ENCODE measurements at places on chromosomes 3 and 15.

- no peak for DNase-seq
Measured at GRCh38 chr3:184610245-184610871, 48.8 kb downstream of the EPHB3 start.

DNA sequence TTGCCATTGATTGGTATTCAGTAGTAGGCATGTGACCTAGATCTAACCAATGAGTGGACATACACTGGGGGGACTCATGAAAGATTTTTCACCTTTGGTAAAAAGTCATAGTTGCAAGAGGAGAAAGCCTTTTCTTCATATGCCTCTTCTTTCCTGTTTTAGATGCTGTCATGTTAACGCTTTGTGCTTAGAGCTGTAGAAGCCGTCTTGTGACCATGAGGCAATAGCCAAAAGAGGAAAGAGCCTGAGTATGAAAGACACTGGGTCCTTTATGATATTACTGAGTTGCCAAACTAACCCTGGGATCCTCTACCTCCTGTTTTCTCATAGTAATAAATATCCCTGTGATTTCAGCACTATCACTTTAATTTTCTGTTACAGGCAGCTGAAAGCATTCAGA, 396.0 kb downstream of the FHIT start:
- DNase-seq, result no peak

- no peak for DNase-seq
Measured at GRCh38 chr3:183158113-183158512, 4.4 kb downstream of the LAMP3 start.

- no peak for DNase-seq
Measured at GRCh38 chr15:77160562-77161478, 89.9 kb upstream of the TSPAN3 start.

DNA sequence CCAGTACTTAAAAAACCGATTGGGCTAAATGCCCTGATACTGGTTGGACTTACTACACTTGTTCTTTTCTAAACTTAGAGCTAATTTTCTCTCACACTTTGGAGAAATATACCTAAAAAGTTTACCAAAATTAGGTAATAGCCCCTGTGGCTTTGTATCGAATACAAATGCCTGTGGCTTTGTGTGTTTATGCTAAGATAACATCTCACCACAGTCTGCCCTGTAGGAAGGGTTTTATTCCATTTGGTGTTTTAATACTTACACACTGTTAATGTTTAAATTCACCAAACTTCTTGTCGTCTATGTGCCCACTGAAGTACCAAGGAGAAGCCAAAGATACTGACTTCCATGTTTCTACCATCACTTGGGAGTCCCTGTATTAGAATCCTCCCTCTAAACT, 66.4 kb downstream of the BCHE start:
- DNase-seq, result no peak

DNA sequence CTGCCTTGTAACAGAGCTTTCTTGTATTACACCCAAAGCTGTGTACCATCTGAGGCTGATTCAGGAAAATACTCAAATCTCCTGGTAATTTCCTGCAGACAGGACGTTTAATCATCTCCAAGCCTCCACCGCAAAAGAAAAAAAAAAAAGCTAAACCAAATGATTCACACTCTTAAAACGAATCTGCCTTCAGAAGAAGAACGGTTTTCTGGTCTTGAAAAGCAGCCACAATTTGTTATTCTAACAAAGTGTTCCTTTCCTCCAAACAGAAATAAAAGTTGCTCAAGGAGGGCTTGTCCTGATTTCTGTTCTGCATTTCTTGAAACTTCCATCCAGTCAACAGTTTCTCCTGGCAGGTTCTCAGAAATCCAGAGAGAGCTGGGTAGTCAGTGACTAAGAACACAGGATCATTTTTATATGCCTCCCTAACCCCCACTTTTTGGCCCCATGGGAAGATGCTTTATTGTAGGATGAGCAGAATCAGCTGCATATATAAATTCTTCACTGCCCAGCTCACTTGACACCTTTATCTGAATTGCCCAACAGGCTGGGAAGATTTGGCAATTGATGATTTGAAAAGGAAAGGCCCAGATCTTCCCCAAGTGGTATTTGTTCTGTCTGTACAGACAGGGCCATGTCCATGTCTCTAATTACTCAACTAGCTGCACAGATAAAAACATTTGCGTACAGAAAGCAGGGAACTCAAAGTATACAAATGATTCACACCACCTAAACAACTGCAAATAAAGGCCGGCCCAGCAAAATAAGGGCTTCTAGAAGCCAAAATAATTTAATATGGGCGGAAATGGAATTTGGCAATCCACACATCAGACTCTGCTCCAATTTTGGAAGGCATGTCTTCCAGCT, 41.0 kb upstream of the PRICKLE2 start:
- peak; percentile 56 for DNase-seq

DNA sequence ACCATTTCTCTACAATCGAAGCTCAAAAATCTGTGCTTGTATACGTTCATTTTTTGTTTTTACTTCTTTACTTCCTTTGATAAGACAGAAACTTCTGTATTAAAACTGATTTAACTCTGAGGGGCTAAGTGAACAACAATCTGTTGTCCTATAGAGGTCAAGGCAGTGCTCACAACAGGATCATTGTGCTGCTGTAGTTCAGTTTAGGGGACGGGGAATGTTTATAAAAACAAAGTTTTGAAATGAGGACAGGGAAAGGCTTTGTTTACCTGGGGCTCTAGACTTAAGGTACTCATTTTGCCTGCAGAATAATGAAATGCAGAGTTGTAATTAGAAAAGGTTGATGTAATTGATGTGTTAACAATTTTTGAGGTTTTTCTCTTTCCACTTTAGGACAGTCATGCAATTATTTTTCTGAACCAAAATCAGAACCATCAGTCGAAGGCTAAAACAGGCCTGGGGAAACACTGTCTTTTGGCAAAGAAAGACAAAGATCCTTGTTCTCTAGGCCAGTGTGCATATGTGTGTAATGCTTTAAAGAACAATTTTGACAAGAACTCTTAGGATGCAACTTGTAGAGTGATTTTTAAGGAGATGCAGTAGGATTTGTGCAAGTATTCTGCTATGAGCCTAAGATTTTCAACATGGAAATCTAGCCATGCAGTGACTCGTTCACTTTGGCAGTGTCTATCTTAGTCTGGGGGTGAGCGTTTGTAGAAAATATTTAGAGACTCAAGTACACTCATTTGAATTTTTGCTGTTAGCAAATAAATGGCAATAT, 165.2 kb downstream of the PGPEP1L start:
- no peak for DNase-seq

- DNase-seq, result no peak
Measured at GRCh38 chr3:122572940-122573412, 4.5 kb upstream of the PARP15 start.

GRCh38 chr15:65259367-65259797, 27.3 kb downstream of the PARP16 start:
- DNase-seq, result no peak

GRCh38 chr15:75170711-75171341, 30.9 kb upstream of the C15orf39 start:
- no peak for DNase-seq

- no peak for DNase-seq
Measured at GRCh38 chr3:172186607-172187006, 147.2 kb downstream of the FNDC3B start.

DNA sequence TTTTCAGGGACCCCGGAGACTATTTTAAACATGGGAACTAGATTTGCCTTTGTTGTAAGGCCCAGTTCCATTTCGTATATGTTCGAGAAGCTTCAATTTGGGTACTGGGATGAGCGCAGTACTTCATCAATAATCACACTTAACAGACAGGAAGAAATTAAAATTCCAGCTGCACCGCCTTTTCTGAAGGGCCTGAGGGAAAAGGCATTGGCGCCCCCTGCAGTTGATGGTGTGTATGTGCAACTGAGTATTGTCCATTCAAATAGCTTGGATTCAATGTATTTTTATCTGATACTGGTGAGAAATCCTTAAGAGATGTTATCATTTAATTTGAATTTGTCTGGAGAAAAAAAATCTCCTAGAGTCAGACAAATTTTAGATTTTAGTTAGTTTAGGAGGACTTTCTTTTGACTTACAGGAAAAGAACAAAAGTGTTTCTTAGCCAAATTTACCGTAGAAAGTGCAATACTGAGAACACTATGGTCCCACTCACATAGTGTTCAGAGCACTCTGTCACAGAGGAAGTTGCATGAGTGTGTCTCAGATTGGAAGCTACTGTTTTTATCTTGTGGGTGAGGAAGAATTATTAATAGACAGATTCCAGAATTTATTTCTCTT, 5.4 kb upstream of the ALDH1A2 start:
- DNase-seq, result peak; percentile 47

- DNase-seq, result no peak
Measured at GRCh38 chr3:63914312-63914711, 2.1 kb upstream of the SCAANT1 start.

GRCh38 chr3:42500091-42500490, 2.4 kb upstream of the VIPR1 start:
- DNase-seq, result no peak

DNA sequence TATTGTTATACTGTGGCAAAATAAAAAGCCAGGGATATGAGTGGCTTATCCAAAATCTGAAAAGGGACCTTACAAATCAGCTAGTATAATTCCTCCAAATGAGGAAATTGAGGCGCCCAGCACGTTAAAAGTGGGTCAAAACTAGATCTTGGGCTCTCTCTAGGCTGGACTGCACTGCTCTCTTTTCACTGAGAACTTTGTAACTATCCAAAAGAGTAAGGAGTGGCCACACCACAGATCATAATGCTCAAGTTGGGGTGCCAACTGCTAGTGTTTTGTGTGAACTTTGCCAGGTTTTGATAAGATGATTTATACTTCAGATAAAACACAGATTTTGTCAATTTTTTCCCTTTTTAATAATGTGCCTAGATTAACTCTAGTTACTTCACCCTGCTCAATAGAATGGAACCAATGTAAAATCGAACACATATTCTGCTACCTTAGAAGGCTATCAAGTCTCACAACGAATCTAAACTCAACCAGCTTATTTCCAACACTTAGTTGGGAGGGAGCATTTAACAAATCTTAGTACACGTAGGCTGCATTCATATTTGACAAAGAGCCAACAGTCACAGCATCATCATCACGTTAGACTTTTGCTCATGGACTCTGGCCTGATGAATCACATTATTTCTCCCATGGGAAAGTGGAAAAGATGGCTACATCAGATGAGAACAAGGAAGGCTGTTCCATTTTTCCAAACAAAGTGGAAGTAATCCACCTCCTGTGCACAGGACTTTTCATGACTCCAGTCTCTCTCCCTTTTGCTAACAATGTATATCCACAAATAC, 64.4 kb downstream of the ABI3BP start:
- no peak for DNase-seq

DNA sequence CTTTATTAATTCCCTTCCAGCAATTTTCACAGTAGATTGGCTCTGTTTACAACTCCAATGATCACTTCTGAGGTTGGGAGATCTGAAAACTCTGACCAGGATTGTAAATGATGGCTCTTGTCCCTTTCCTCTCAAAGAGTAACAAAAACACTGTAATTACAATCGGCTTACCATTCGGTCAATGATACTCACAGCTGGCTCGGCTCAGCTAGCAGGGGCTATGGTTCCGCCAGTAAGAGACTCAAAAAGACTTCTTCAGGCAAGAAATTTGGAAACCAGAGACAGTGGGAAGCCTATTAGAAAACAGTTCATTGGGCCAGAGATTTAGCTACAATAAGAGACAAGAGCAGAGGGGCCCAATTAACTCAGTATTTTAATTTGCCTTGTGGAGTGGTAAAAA, 96.6 kb downstream of the LRRC3B start:
- DNase-seq, result peak; percentile 84

DNA sequence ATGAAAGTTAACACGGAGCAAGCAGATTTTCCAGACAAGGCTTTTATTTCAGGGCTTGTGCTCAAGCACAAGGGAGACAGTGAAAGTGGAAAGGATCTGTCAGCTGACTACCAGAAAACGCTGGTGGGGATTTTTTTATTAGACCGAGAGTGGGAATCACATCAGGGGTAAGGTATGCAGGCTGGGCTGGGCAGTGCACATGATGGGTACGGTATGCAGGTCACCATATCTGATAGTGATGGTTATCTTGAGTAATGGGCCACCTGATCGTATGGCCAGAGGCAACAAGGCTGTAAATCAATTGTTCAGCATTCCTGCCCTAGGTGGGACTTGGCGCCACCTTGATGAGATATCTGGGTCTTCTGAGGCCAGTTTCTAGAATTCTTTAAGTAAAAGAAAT, 36.9 kb upstream of the PIAS1 start:
- DNase-seq, result no peak

- DNase-seq, result no peak
Measured at GRCh38 chr3:39989746-39990145, 180.3 kb downstream of the MYRIP start.
